Activated gamma-delta T cell (primary cell): ENCODE measurements at places on chromosomes 16 and 17.

DNA sequence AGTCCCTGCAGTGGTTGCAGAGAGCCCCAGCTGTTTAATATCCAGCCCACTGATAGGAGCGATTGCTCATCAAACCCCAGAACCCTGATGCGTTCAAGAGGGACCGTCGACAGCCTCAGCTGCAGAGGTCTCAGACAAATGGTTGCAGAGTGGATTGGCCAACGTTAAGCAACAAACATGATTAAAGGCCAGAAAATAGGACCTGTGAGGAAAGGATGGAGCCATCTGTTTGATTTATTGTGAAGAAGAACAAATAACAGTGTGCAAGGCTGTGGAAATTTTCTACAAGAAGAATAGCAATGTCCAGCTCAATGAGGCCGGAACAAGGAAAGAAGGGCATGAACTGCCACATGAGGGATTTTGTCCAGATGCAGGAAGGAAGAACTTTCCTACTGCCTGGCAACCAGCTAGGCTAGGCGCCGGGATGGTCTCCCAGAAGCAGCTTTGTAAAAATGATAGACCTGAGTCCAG is 138.4 kb upstream of the DNAH9 start:
- DNase-seq = no peak

DNA sequence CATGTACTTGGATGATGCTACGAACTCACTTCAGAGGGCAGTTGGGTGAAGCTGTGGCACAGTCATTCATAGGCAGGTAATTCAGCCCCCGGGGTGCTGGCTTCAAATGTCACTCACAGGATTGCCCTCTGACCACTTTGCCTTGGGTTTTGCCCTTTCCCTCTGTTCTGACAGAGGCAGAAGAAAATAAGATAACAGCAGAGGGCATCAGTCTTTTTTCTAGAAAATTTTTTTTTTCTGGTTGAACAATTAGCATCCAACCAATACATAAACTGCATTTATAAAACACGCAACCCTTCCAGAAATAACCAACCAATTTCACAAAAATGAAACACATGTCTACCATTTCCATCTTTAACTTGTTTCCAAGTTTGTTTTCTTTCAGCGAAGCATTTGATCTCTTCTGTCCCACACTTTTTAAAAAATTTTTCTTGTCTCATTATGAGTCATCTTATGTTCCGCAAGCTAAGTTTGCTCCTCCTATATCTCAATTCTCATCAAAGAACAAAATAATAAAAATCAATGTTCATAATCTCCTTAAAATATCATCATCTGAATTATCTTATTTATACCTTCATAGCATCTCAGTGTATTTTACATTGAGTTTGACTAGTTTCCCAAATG is 15.6 kb downstream of the NACA2 start:
- DNase-seq = no peak

DNA sequence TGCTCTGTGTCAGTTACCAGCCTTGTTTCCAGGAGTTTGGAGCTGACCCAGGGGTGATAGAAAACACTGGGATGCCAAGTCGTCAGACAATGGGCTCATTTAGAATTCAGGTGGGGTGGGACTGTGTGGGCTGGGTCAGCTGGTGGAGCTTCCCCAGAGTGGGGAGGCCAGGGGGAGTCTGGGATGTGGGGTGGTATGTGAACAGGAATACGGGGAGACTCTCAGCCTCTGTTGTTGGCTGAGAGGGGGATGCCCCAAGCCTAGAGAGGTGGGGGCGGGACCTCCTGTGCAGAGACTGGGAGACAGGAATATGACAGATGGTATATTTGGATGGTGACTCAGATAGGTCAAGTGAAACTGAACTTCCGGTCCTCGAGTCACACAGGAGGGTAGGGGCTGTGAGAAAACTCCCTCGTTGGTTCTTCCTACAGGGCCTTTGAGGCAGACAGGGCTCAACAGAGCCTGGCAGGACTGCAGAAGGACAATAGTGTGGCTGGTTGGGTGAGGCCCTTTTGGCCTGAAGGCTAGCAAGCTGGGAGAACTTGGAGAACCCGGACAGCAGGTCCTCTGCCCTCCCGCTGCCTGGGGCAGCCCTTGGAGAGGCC is 23.7 kb downstream of the CDH1 start:
- DNase-seq = no peak

GRCh38 chr17:43719578-43719977 is 39.0 kb downstream of the SOST start:
- no peak for DNase-seq

- no peak for DNase-seq
Observed at GRCh38 chr16:27720731-27721530, 171.0 kb downstream of the KATNIP start.

- DNase-seq = no peak
Observed at GRCh38 chr17:49997301-49997650, 2.3 kb upstream of the DLX3 start.

DNA sequence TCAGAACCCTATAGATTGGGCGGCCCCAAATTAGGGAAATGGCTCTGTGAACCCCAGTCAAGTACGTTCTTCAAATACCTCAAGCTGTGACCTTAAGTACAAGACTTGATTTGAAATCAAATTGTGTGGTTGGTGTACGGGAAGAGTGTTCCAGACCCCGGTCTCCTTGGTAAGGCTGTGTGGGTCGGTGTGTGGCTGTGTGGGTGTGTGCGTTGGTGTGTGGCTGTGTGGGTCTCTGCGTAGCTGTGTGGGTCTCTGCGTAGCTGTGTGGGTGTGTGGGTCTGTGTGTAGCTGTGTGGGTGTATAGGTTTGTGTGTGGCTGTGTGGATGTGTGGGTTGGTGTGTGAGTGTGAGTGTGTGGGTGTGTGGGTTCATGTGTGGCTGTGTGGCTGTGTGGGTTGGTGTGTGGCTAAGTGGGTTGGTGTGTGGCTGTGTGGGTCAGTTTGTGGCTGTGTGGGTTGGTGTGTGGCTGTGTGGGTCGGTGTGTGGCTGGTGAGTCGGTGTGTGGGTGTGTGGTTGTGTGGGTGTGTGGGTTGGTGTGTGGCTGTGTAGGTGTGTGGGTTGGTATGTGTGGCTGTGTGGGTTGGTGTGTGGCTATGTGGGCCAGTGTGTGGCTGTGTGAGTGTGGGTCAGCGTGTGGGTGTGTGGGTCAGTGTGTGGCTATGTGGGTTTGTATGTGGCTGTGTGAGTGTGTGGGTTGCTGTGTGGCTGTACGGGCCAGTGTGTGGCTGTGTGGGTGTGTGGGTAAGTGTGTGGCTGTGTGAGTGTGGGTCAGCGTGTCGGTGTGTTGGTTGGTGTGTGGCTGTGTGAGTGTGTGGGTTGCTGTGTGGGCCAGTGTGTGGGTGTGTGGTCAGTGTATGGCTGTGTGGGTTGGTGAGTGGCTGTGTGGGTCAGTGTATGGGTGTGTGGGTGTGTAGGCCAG is 238.7 kb upstream of the ZFHX3 start:
- no peak for DNase-seq

DNA sequence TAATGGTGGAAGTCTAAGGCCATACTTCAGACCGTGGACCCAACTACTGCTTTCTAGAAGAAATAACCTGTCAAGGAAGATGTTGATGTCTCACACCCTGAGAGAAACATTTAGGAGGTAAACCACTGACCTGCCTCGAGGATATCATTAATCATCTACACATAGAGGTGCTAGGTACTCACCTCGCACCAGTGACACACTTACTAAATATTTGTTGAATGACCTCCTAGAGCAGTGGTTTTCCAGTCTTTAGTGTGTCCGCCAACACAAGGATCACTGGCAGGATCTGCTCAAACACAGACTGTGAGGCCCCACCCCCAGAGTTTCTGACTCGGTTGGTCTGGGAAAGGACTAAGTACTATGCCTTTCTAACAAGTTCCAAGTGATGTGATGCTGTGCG is 197.4 kb upstream of the CACNG5 start:
- DNase-seq = no peak

- DNase-seq = no peak
Observed at GRCh38 chr17:77742579-77742978, 215.9 kb upstream of the TNRC6C start.

GRCh38 chr17:64219571-64219970 is 43.5 kb downstream of the TEX2 start:
- DNase-seq = no peak

- DNase-seq = no peak
Observed at GRCh38 chr16:56848029-56848936, 16.7 kb upstream of the SLC12A3 start.

- DNase-seq = peak; percentile 67
Observed at GRCh38 chr16:728131-728889, 1.4 kb downstream of the HAGHL start.

- DNase-seq = no peak
Observed at GRCh38 chr16:18024611-18025010, 311.9 kb downstream of the NPIPA8 start.

GRCh38 chr17:64148699-64149098 is 18.8 kb upstream of the ERN1 start:
- DNase-seq = no peak

DNA sequence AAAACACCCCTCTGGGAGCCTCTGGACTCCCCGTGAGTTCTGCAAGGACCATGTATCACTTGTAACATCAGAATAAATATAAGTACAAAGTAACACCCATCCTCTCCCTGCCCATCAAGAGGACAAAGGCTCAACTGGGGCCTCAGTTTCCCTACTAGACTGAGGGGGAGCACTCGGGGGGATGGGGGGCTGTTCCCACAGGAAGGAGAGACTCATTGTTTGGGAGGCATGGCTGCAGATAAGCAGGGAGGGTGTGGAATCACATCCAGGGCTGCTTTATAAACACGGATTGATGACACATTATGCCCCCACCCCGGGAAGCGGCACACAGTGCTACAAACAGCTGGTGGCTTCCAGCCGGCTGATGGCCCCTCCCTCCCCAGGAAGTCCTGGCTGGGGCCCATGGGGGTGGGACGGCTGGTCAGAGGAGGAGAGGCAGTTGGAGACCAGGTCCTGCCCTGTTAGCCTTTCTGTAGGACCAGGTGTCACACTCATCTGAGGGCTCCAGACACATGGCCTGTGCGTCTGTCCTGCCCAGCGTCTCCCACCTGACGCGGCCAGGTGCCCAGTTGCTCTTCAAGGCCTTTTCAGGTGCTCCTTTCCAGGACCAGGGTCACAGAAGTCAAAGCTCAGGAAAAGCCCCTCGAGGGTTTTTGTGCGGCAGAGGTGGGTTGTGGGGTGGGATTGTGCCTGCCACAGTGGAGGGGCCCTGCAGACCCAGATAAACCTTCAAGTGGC is 1.3 kb upstream of the MPG start:
- no peak for DNase-seq

DNA sequence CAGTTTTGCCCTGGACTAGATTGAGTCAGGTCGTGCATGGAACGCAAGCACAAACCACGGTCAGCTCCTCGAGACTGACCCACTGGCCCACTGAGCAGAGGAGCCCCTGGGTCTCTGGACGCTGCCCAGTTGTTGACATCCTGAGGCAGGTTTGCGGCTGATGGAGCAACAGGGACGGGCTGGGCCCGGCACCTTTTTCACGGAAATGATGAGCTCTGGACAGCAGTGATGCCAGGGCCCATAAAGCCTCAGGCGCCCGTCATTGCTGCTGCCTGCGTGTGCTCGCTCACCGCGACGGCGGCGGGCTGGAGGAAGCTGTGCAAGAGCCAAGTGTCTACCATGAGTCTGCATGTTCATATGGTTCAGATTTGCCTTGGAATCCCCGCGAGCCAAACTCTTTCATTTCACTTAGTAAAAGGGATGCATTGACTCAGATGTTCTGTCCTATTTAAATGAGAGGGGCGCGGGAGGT is 30.8 kb upstream of the CRISPLD2 start:
- DNase-seq = no peak

- no peak for DNase-seq
Observed at GRCh38 chr17:46984341-46984740, 5.3 kb upstream of the RPRML start.

DNA sequence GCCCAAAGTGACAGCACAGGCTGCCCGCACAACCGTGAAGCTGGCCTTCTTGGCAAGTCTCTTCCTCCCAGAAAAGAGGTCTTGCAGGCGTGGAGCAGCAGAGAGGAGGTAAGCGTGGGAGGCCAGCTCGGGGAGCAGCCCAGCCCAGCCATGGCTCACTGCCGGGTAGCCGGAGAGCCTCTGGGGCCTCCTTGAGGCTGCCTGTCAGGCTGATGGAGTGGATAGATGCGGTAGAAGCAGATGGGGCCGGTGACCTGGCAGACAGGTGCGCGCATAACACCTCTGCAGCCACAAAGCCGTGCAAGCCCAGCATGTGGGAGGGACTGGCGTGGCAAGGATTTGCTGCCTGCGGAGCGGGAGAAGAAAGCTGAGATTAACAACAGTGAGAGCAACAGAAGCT is 17.1 kb upstream of the DOK4 start:
- DNase-seq = no peak

DNA sequence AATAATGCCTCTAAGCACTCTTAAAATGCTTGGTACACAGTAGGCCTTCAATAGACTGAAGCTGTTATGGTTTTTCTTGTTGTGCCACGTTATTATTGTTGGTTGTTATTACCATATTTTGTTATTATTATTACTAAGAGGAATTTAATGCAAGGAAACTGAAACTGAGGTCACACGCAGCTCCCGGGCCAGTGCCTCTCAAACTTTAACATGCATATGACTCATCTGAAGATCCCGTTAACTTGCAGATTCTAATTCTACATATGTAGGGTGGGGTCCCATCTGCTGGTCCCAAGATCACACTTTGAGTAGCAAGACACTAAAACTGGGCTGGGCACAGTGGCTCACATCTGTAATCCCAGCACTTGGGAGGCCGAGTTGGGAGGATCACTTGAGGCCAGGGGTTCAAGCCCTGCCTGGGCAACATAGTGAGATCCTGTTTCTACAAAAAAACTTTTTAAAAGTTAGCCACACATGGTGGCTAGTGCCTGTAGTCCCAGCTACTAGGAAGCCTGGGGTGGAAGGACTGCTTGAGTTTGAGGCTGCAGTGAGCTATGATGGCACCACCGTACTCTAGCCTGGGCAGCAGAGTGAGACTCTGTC is 888 bp downstream of the ACSM5 start:
- DNase-seq = no peak

GRCh38 chr17:32794533-32795246 is 82.2 kb downstream of the MYO1D start:
- DNase-seq = no peak

- DNase-seq = no peak
Observed at GRCh38 chr17:69286257-69286656, 40.7 kb downstream of the ABCA5 start.

DNA sequence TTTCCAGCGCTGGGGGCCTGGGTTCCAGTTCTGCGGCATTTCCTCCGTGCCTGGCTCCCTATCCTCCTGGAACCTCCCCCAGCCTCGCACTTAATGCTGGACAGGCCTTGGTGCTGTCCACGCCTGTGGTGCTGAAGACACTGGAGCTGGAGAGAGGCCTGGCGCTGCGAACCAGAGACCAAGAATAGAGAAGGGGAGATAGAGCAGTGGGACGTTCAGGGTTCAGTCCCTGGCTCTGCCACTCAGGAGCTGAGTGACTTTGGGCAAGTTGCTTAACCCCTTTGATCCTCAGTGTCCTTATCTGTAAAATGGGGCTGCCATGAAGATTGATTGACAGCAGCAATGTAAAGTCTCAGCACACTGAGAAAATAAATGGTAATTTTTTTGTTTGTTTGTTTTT is 11.9 kb downstream of the SBK1 start:
- no peak for DNase-seq
